ENCODE measurements at places on chromosomes 4 and X.

DNA sequence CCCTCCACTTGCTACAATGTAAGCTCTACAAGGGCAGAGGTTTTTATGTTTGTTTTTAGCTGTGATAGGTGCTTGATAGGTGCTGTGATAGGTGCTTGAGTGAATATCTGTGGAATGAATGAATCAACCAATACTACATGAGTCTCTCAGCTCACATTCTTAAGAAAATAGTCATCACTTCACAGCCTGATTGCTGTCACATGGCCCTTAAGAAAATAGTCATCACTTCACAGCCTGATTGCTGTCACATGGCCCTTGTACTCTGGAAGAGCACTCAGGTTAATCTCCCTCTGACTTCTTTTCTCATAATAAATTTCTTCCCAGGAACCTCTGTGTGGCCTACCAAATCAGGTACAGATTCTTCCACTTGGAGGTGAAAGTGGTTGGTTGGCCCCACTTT is 335.2 kb downstream of the TENM3 start:
- DNase-seq, result no peak

GRCh38 chrX:113529426-113530013 is 688.9 kb upstream of the AMOT start:
- no peak for DNase-seq

- no peak for DNase-seq
Measured at GRCh38 chr4:929096-929765, 2.9 kb downstream of the GAK start.

DNA sequence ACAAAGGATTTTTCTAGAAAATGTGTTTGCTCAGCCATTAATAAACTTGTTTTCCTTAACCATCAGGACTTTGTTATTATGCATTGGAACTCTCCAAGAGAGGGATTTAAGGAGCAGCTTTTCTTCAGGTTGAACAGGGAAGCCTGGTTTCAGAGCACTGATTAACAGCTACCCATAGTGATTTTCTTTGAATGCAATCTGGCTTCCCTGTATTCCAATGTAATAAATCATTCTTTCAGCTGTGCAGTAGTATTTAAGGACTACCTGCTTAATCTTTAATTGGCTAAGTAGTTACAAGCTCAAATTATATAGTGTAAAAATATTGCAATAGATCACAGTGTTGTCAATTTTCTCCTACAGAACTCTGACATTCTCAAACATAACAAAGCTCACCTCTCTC is 77.5 kb downstream of the TMEM156 start:
- no peak for DNase-seq

- DNase-seq, result no peak
Measured at GRCh38 chrX:132411310-132411977, 77.4 kb downstream of the MBNL3 start.

All from left cardiac atrium (tissue), 4 donors.